ENCODE measurements at places on chromosomes 2 and 18.

DNA sequence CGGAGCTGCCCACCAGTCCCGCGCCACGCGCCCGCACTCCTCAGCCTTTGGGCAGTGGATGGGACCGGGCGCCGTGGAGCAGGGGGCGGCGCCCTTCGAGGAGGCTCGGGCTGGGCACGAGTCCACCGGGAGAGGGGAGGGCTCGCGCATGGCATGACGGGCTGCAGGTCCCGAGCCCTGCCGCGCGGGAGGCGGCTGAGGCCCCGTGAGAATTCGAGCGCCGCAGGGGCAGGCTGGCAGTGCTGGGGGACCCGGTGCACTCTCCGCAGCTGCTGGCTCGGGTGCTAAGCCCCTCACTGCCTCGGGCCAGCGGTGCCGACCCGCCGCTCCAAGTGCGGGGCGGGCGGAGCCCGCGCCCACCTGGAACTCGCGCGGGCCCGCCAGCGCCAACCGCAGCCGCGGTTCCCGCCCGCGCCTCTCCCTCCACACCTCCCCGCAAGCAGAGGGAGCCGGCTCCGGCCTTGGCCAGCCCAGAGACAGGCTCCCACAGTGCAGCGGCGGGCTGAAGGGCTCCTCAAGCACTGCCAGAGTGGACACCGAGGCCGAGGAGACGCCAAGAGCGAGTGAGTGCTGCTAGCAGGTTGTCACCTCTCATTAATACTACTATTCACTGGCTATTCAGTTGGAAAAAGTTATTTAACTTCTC lies 3.6 kb upstream of the TTC21B start:
- DNase-seq, result no peak

DNA sequence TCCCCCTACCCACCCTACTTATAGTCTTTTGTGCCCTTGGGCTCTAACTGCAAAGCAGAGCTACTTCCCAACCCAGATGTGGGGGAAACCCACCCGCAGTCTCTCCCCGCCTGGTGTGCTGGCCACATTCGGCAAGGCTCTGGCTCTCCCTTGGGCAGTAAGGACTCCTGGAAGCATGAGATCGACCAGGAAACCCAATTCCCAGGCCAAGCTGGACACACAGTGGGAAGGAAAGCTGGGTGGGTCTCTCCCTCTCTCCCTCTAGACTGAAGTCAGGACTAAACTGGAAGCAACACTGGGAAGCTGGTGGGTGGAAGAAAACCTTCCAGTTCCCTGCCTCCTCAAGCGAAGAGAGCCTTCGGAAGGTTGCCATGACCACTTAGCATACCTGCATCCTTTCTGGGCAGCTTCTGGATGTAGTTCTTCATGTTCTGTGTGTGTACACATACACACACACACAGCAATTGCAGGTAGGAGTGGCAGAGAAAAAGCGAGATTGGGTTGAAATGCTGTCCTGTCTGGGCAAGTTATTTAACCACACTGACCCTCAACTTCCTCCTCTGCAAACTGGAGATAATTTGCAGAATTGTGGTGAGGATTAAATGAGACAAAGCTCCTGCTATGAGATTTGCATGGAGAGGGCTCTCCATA lies 33.9 kb downstream of the ZBTB7C start:
- peak; percentile 55 for DNase-seq

- no peak for DNase-seq
These were observed 36.5 kb downstream of the CAB39 start for GRCh38 chr2:230749111-230749510.

DNA sequence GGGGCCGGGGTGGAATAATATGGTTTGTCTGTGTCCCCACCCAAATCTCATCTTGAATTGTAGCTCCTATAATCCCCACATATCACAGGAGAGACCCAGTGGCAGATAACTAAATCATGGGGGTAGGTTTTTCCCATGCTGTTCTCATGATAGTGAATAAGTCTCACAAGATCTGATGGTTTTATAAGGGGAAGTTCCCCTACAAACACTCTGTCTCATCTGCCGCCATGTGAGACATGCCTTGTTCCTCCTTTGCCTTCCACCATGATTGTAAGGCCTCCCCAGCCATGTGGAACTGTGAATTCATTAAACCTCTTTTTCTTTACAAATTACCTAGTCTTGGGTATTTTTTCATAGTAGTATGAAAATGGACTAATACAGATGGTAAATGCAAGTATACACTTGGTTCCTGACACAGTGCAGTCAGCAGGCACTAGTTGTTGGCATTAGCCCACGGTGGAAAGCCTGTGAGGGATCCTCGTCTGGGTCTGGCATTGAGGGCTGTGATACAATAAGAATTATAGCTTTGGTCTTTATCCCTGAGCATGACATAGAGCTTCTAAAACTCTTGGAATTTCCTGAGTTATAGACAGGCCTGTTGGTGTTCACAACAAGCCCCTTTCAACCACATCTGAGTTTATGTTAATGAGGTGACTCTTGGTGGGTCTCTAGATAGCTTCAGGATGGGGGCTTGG lies 135.8 kb downstream of the CABLES1 start:
- no peak for DNase-seq

GRCh38 chr18:26960911-26961310 lies 95.4 kb upstream of the AQP4 start:
- no peak for DNase-seq

DNA sequence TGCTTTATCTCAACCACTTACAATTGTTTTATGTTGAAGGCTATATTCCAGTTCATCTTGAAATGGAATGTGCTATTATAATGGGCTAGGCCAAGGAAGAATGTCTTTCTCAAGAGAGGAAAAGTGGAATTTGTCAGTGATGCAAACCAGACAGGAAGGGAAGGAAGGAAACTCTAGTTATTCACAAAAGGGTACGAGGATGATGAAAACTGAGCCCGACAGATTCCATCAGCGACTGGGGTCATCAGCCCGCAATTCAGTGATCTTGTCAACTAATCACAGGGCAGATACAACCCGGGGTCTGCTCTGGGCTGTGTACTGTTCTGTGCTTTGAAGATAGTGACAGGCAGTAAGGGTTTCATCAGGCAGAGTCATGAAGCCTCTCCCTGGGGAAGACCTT lies 23.4 kb upstream of the LYPD6 start:
- no peak for DNase-seq

DNA sequence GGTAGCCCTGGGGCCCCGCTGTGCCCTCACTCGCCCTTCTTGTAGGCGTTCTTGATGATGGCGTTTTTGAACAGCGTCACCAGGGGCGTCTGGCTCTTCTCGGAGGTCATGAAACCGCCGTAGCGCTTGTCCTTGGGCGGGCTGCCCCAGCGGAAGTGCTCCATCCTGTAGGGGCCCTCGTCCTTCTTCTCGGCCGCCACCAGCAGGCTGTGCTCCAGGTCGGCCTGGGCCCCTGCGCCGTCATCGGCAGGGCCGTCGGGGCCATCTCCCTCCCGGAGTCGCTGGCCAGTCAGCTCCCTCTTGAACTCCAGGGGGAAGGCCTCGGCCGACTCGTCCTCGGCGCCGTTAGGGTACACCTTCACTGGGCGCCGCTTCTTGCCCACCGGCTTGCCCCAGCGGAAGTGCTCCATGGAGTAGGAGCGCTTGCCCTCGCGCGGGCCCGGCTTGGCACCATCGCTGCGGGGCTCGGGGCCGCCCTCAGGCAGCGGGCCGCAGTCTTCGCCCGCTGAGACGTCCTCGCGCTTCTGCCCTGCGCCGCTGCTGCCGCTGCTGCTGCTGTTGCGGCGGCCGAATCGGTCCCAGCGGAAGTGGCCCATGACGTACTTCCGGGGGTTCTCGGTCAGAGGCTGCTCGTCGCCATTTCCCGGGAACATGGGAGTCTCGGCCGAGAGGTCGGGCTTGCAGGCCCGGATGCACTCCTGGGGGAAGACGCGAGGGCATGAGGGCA lies 7.2 kb downstream of the POMC start:
- no peak for DNase-seq

- DNase-seq, result no peak
These were observed 70.4 kb upstream of the HPCAL1 start for GRCh38 chr2:10232096-10232815.

DNA sequence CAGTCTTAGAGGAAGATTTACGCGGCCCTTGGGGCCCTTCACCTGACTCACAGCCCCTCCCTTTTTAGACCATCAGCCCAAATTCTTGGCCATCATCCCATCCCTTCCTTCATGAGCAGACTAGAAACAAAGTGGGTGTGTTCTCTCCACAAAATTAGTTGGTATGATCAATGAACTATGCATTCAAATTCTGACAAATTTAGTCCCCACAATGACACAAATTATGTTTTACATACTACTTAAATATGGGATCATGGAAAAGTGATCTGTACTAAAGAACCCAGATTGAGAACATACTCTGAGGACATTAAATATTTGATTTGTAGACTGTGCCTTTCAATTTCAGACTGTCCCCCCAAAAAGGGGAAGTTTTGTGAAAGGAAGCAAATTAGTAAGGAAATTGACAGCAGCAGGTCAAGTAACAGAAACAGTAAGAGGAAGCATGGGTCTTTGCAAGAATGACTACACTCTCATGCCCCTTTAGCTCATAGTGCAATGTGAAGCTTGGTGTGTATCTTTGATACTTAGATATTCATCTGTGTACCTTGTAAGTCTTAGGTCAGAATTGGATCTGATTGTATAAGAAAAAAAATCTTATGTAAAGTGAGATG lies 2.2 kb upstream of the MAPRE2 start:
- peak; percentile 56 for DNase-seq

- DNase-seq, result no peak
These were observed 680.5 kb downstream of the ZEB2 start for GRCh38 chr2:143839456-143839855.

DNA sequence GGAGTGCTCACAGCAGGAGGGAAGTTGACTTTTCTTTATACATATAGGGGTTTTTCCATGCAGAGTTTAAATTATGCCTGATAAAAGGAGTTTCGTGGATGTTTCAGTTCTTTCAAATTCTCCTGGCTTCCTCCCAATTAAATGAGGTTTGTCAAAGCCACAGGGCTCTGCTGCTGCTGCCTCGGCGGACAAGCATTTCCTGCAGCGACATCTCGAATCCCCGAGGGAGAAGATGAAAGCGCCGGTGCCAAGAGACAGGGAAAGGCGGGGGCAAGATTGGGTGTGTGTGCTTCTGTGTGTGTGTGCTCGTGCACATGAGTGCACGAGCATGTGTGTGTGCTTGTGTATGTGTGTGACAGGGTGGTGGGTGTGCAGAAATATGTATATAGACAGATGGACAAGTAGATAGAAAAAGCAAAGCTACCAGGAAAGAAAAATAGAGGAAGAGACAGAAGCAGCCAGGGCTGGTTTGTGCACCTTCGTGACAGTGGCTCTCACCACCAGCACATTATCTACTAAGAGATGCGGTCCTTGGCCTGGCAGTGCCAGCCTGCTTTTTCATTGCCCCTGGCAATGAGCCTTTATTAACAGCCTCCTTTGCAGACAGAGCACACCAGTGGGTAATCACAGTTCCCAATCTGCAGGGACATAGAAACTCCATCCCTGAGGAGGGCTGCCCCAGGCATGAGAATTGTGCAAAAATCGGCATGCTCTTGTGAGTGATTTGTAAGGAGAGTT lies 76.2 kb downstream of the CDK15 start:
- DNase-seq, result peak; percentile 37

GRCh38 chr2:74020702-74021406 lies 36.1 kb downstream of the TET3 start:
- no peak for DNase-seq

GRCh38 chr2:8538531-8538930 lies 143.3 kb upstream of the ID2 start:
- no peak for DNase-seq

DNA sequence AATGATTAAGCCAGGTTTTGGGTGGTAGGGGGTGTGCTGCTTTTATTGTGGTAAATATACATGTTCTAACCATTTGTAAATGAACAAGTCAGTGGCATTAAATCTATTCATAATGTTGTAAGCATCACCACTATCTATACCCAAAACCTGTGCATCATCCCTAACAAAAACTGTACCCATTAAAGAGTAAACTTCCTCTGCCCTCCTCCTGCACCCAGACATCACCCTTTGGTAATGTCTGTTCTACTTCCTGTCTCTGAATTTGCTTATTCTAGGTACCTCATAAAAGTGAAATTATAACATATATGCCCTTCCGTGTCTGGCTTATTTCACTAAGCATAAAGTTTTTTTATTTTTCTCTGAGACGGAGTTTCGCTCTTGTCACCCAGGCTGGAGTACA lies 14.1 kb downstream of the RIF1 start:
- DNase-seq, result no peak

DNA sequence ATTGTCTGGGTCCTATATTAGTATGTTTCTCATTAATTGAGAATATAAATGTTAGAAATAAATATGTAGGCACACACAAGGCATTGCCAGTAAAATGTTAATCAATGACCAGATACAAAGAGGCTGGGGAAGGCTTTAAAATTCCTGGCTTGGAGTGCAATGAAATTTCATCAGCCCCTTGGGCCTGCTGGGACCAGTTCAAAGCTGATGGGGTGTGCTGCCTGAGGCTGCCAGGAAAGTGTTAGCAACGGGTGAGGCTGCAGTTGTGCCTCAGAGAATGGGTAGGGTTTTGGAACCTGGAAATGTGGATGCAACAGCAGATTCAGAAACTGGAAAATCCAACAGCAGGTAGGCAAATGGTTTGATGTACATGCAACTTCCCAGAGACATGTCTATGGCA lies 68.9 kb downstream of the DIPK1C start:
- no peak for DNase-seq

- peak; percentile 65 for DNase-seq
These were observed 35.8 kb downstream of the ST3GAL5 start for GRCh38 chr2:85852937-85853498.

DNA sequence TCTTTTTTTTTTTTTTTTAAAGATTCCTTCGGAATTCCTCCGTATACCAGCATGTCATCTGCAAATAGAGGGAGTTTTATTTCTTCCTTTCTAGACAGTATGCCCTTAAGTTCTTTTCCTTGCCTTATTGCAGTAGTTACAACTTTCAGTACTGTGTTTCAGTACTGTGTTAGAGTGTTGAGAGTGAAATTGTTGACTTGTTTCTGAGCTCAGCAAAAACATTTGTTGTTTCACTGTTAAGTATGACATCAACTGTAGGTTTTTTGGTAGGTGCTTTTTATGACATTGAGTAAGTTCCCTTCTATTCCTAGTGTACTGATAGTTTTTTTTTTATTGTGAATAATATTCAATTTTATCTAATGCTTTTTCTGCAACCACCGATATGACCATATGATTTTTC lies 43.9 kb downstream of the ACVR2A start:
- DNase-seq, result no peak

DNA sequence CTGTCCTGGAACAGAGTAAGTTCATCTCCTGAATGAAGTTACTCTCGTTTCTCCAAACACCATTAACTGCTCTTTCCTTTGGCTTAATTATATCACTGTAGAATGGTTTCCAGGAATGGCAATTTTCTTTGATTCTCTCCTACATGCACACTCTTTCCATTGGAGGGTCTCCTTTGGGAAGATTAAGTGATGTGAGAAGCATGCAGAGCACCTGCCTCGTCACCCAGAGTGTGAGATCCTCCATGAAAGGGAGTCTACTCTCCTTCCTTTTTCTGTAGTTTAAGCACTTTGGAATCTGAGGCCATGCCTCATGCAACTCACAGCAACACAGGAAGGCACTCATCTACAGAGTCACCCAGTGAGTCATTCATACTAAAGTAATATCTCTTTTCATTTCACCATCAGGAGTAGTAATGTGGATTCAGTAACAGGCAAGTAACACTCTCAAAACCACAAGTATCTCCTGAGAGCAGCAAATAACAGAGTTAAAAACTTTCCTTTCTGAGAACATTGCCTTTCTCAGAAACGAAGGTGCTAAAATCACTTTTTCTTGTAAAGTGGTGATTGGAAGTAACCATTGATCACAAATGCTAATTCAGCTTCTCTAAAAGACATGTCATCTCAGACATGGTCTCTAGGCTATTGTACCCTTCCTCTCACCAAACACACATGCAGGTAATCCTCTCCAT lies 52.8 kb upstream of the IL1RL1 start:
- DNase-seq, result no peak

All from GDM1 (cell line).